ENCODE measurements at places on chromosomes 6 and 20. TPM values are rescaled to one million over a fixed set of nuclear protein-coding genes. Genes with fewer than 3 reads are reported as not detected.

Gene ADGRF5
- not detected for polyA plus RNA-seq

Gene ALDH5A1
- 33.1 TPM for polyA plus RNA-seq

Gene GTF2H4
- polyA plus RNA-seq, result 101 TPM

Gene PPP1R16B
- 1.9 TPM for polyA plus RNA-seq

Gene SEL1L2
- polyA plus RNA-seq, result not detected

Gene GABBR1
- polyA plus RNA-seq, result 120 TPM

Gene PKIG
- 210 TPM for polyA plus RNA-seq

Gene PGC
- not detected for polyA plus RNA-seq

Gene ELOVL2
- 5.4 TPM for polyA plus RNA-seq

Gene LPIN3
- 0.44 TPM for polyA plus RNA-seq

Gene TXLNB
- not detected for polyA plus RNA-seq

Gene BRD2
- 102 TPM for polyA plus RNA-seq

Gene C20orf141
- not detected for polyA plus RNA-seq

Gene CLVS2
- 12.9 TPM for polyA plus RNA-seq

Gene CD164
- 42.6 TPM for polyA plus RNA-seq

Gene GGT7
- 45.4 TPM for polyA plus RNA-seq

Gene TRIM10
- not detected for polyA plus RNA-seq

Gene EYA4
- 2.9 TPM for polyA plus RNA-seq

Gene PFDN6
- polyA plus RNA-seq, result 97.8 TPM

Gene C20orf96
- 7.8 TPM for polyA plus RNA-seq
